CD4-positive, alpha-beta memory T cell (primary cell): ENCODE measurements at places on chromosomes 2 and 18.

DNA sequence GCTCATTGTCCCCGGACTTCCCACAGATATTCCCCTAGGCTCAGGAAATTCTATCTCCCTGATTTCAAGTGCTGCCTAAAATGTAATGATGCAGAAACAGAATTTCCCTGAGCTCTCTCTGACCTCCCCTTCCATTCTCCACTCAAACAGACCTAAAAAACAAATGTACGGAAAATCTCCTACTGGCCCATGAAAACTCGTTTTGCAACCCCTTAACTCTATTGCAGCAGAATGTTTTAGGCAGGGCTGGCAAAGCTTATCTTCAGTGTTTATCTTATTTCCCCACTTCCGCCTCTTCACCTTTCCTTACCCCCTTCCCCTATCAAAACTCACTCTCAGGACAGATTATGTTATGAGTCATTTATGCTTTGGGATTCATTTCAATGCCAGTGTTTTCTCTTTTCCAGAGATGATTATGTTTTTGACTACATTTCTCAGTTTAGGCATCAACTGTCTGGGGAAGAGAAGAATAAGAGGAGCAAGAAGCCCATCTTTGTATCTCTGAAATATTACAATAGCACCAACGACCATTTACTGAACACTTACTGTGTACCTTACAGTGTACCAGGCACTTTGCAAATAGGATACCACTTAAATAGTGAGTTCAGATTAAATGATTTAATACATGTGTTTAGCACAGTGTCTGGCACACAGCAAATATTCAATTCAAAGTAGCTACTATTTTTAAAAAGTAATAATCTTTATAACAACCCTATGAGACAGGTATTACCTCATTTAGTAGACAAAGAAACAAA lies 53.9 kb upstream of the STPG4 start:
- no peak for DNase-seq

DNA sequence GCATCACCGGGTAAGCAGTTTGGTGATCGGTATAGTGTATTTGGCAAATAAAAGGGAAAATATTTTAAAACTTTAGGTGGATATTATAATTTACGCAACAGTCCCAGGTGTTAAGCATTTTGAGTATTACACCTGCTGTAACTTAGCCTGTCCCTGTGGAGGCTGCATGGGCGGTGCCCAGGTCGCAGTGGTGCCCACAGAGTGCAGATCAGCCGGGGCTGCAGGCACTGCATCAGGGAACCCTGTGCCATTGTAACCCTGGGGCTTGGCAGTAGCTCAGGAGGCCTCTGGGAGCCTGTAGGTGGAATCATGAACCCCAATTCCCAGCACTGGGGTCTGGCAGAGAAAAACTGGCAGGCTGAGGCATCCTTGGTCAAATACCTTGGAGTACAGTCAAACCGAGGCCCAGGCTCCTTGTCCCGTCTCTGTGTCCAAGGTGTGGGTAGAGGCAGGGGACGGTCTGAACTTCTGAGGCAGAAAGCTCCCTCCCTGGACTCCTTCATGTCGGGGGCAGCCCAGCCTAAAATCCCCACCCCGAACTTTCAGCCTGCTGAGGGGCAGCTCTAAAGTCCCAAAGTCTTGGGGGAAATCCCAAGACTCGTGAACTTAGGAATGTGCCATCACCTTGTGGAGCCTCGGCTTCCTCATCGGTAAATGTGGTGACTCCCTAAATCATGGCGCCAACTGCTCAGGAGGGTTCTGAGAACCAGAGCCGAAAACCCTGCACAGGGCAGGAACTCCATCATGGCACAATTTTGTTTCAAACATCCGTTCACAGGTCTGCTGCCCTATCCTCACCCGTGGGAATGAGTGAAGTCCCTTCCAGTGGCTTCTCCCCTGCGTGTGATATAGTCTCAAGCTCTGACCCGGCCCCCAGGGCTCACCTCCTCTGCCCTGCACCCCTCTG lies 85.7 kb downstream of the INHBB start:
- DNase-seq: no peak

DNA sequence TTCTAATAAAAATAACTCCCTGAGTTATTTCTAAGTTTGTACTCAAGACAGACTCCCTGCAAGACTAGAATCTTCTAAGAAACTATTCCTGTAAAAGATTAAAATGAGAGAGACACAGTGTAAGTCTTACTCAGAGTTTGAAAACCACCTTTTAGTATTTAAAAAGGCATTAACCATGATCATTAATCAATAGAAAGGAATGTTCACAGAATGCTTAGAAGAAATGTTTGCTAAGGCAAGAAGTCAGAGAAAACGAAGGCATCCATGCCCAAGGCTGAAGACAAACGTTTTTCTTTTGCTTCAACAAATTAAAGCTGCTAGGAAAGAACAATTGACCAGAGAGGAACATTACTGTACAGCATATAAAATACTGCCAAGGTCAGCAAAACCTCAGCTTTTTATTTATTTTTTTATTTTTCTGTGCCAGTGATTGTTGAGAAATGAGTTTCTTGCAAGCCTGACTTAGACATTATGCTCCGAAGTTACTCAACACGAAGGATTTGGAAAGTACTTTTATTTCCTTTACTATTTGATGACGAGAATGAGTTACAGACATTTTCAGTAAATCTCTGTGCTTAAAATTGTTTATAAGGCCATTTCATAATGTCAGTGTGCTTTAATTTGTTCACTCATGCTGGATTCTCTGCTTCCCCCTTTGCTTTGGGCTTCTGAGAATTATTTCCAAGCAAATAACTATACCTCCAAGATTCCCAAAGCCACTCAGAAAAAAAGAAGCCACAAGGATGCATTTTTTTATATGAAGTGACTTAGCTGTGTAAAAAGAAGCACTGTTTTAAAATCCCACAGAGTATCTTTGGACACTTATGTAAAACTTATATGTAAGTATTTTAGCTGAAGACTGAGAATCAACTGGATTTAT lies 20.5 kb downstream of the RND3 start:
- DNase-seq: no peak

DNA sequence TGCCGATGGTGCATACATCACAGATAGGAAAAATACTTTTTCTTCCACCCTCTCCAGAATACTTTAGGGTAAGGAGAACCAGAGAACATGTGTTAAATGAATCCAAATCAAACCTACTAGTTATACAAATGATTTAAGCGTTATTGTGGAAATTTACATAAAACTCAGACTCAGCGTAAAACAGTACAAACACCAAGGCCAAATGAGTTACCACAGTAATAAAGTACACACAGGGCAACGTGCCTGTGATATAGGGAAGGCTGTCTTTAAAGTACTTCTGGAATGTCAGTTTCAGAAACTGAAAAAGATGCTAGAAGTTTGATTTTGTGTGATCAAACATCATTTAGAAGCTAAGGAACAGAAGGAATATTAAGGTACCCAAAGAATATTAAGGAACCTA lies 46.9 kb downstream of the PTPRM start:
- no peak for DNase-seq

DNA sequence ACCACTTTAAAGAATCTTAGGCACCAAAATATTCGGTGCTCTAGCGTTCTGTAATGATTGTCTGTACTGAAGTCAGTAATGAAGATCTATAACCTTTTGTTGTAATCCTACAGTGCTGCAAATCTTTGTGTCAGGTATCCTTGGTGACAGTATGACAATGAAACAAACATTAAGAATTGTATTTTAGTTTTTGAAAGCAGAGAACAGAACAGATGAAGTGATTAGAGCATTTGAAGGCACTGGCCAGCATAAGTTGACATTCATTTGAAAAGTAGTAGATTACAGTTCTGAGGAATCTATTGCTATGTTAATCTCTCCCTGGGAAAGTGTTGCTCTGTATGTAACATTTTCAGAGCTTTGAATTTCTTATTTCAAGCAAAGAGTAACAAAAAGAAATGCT lies 451.2 kb downstream of the NUP35 start:
- no peak for DNase-seq

DNA sequence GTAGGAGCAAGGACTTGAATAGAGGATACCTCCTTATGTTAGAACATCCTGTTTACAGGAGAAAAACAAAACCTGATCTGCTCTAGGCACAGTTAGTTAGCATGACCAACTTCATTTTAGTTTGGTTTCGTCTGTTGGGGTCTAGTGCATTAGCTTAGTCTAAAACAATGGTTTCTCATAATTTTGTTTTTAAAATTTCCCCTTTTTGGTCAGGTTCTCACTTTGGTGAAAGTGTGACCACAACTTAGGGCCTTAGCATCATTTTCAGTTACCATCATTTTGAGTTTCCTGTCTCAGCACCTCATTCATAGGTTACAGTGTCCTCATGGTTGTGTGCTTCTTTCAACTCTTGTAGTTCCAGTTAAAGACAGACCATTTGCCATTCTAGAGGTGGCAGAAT lies 1277.0 kb upstream of the SLC39A10 start:
- DNase-seq: no peak

- no peak for DNase-seq
These were observed 38.4 kb downstream of the KIDINS220 start for GRCh38 chr2:8799004-8799403.

DNA sequence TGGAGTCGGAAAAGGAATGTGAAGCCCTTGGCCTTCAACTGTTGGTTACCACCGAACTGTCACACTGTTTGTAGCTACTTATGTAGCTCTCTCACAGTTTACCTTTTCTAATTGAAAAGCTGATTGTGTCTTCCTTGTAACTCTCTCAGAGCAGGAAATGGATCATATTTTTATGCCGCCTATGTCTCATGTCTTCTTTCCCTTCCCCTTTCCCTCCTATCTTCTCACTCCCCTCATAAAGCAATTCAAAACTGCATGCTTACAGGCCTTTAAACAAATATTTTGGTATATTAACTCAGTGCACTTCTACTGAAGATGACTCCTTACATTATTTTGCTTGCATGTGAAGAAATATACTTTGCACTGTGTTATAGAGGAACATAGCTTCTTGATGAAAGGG lies 6.0 kb downstream of the SLC39A10 start:
- DNase-seq: no peak

- DNase-seq: no peak
These were observed 230.0 kb upstream of the PARD3B start for GRCh38 chr2:204315236-204315662.
